ENCODE measurements at places on chromosomes 4 and X.

DNA sequence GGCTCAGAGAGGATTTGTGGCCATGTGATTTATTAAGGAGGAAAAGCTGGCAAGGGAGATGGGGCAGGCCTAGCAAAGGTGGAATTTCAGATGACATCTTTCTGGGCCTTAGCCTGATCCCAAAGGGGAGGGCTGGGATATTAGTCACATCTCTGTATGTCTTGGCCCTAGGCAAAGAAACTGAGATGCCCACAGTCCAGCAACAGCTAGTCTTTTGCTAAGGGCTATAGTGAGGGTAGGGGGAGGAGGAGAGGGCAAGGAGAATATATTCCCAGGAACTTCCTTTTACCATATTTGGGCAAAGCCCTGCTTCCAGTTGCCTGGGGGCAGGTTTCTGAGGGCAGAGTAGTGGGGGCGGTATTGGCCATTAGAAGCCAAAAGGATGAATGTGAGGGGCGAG, 209.8 kb upstream of the NR3C2 start:
- DNase-seq = no peak

GRCh38 chrX:110157444-110157843, 154.5 kb downstream of the TMEM164 start:
- DNase-seq = no peak

- DNase-seq = no peak
These were observed 88.4 kb downstream of the FRMPD3 start for GRCh38 chrX:107537815-107538214.

DNA sequence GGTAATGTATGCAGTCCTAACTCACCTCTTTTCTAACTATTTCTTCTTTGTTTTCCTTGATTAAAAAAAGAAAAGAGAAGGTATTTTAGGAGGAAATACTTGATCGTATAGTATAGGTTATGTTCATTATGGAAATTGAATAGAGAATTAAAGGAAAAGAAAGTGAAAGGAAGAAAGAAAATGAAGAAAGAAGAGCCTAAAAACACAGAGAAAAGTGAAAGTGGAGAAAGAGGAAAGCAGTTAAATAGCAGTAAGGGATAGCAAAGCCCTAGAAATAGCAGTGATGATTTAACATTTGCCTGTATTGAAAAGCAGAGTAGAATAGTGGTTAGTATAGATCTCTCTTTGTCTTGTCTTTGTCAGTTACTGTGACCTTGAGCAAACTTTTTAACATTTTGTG, 37.0 kb downstream of the MRPL1 start:
- no peak for DNase-seq

GRCh38 chr4:104163820-104164219, 330.9 kb downstream of the CXXC4 start:
- no peak for DNase-seq

GRCh38 chr4:140130677-140131076, 23.3 kb downstream of the MAML3 start:
- DNase-seq = no peak

DNA sequence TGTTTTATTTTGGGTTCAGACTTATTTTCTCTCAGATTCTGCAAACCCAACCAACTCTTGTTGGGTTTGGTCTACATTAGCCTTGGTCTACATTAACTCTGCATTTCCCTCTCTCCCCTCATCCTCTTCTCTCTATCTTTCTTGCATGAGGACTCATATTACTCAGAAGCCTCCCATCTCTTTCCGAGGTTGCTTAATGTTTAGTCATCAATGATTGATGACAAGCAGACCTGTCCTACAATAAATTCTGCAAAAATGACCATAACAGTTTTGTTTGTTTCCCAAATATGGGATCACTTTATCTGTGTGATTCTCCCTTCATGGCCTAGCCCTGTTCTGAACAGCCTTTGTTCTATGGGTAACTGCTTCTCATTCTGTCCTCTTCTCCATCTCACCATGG, 75.2 kb downstream of the GABRB1 start:
- DNase-seq = no peak

DNA sequence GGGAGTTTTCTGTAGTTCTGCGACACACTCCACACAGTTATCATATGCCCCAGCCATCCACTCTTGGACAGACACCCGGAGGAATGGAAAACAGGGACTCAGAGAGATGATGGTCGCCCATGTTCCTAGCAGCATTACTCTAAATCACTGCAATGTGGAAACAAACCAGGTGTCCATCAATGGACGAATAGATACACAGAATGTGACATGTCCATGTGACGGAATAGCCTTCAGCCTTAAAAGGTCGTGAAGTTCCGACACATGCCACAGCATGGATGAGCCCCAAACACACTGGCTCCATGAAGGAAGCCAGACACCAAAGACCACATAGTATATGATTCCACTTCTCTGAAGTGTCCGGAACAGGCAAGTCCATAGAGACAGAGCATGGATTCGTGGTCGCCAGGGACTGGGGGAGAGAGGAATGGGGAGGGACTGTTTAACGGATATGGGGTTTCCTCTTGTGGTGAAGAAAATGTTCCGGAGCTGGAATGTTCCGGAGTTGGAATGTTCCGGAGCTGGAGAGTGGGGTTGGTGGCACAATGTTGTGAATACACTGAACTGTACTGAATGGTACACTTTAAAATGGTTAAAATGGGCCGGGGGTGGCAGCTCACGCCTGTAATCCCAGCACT, 28.7 kb upstream of the AFAP1 start:
- DNase-seq = no peak

GRCh38 chr4:128564081-128564630, 245.3 kb upstream of the JADE1 start:
- no peak for DNase-seq

DNA sequence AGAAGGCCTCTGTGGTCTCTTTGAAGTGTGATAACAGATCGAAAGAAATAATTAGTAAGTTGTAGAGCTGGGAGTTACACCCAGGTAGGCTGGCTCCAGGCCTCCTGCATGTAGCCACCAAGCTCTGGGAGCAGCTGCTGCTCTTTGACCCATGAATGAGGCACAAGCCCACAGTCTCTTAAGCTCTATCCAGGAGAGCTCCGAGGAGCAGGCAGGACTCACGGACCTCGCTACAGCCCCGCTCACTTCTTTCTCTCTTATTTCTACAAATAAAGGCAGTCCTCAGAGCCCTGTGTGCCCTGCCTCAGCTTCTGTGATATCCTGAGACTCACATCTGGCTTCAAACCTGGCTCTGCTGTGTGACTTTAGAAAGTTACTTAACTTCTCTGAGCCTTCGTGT, 86.9 kb downstream of the EVC start:
- DNase-seq = no peak

- DNase-seq = no peak
These were observed 267.4 kb downstream of the ANK2 start for GRCh38 chr4:113316879-113317278.

DNA sequence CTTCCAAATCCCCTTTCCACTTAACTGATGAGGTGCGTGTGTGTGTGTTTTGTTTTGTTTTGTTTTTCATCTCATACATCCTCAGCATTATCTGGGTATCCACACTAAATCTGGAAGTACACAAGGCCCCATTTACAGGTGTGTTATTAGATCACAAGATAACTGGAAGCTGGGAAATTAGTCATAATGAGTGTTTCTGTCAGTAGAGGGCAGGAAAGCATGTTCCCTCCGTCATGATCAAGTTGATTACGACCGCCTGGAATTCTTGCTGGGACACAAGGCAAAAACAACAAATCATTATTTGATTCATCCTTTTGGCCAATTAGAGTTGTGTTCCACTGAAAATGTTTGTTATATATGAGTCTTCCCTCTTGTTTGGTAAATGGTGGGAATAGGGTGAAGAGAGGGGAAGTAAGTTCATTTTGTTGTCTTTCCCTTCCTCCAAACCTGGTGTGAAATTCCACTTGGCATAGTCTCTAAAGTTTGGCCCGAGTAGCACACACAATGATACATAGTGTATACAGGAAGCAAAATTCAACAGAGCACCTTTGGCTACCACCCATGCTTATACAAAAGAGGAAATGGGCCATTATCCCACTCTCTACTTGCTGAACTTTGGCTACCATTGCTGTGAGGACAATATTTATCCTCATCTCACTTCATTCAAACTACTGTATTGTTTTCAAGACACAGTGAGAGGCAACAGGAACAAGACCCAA, 33.3 kb upstream of the TLL1 start:
- DNase-seq = no peak

GRCh38 chr4:151434183-151434860, 25.3 kb downstream of the FHIP1A start:
- DNase-seq = no peak

- DNase-seq = no peak
These were observed 35.9 kb downstream of the MAGEA1 start for GRCh38 chrX:153214934-153215333.

DNA sequence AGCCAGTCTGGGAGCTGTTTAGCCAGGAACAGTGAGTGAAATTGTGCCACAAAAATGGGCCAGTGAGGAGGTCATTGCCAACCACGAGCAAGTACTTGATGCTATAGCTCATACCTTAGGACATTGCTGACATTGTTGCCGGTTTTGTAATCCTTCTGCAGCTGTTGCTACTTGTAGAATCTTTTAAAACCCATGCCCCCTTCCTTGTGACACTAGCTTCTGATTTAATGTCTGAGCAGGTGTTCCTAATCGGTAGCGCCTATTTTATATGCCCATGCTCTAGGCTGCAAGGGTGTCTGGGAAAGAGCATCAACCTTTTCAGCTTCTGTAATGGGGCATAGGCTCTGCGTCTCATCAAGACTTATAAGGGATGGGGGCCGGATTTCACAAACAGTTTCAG, 2.6 kb downstream of the POLA1 start:
- DNase-seq = no peak

DNA sequence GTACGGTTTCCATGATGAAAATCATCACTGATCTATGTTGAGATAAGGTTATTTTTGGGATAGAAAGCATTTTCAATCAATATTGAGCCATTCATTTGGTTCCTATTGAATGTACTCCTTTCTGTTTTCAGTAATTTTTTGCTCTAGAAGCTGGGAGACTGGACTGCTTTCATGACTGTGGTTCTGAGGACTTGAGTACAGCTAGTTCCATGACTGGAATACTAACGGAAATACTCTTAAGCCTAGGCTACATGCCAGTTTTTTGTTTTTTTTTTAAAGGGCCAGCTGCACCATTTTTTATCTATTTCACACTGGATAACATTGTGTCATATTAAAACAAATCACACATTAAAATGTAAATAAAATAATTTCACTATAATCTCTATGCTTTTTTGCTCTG, 16.7 kb downstream of the PRR32 start:
- no peak for DNase-seq

DNA sequence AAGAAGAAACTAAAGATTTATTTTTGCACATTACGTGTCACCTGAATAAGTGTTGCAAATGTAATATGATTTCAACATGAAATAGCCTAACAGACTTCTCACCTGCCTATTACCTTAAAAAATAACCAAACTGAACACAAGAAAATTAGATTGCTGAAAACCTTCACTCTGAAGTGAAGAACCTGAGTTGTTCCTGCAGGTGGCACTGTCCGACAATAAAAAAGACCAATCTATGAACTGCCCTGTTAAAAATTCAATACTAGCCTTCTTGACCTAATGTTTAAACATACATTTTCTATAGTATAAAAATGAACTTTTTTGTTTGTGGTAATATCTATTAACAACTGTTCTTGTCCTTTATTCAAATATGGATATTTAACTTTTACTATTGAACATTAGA, 69.2 kb upstream of the PNPLA4 start:
- no peak for DNase-seq

DNA sequence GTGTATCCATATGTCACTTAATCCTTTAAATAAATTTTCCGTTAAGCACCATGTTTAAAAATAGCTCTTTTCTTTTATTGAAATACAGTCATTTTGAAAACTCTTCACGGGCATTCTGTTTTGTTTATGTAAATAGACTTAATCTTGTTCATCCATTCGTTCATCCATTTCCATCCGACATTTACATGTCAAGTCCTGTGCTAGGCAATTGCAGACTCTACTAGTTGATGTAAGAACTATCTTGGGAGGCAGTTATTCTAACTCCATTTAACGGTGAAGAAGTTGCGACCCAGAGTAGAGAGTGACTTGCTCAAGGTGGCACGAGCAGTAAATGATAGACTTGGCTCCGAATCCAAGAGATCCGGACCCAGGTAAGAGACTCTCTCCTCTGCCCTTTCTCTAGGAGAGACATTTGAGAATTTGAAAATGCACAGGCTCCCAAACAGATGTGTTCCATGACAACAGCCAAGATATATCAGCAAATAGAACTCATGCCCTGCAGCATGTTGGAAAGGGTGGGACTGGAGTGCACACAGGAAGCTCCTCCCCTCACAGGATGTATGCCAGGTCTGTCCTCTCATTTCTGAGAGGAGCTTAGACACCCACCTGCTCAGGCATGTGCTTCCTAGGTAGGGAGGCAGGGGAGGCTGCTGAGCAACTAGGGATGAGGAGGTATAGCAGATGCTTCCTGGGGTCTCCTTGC, 64.5 kb downstream of the DRD5 start:
- DNase-seq = no peak

- DNase-seq = no peak
These were observed 1.1 kb upstream of the CHIC2 start for GRCh38 chr4:54065282-54066087.

DNA sequence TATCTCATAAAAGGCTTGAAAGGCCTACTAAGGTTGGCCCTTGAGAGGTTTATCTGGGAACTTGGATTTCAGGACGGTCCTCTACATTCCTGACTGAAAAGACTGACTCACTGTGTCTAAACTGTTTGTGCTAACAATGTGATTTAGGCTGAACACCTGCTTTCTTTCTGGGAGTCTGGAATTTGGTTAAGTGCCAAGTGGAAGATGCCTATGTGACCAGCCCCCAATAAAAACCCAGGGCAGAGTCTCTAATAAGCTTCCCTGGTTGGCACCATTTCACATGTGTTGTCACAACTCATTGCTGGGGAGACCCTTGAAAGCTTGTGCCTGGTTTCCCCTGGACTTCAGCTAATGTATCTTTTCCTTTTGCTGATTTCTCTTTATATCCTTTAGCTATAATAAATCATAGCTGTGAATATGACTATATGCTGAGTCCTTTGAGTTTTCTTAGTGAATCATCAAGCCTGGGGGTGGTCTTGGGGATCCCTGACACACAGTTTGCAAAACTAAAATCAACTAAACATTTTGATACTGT, 55.1 kb downstream of the GPR82 start:
- no peak for DNase-seq

DNA sequence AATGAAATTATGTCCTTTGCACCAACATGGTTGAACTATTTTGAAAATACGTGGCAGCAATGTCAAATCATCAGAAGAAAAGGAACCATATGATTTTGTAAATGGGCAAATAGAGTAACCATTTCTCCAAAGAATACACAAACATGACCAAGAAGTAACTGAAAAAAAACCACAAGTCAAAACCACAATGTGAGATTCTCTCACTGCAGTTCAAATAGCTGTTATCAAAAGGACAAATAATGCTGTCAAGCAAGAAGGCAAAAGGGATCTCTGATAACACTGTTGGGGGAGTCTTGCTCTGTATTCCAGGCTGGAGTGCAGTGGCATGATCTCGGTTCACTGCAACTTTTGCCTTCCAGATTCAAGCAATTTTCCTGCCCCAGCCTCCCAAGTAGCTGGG, 280.8 kb upstream of the ZCCHC13 start:
- DNase-seq = no peak

Data from stimulated activated CD8-positive, alpha-beta memory T cell treated with anti-CD3 and anti-CD28 coated beads, Interleukin-4, amount 100 ng/mL, for 4 hours (primary cell).